ENCODE measurements at places on chromosomes 3 and 15.
A peak's percentile ranks its signal among the peaks of the same experiment; 100 is the strongest.

- no peak for DNase-seq
These were observed 13.3 kb downstream of the VPS8 start for GRCh38 chr3:184825121-184825820.

DNA sequence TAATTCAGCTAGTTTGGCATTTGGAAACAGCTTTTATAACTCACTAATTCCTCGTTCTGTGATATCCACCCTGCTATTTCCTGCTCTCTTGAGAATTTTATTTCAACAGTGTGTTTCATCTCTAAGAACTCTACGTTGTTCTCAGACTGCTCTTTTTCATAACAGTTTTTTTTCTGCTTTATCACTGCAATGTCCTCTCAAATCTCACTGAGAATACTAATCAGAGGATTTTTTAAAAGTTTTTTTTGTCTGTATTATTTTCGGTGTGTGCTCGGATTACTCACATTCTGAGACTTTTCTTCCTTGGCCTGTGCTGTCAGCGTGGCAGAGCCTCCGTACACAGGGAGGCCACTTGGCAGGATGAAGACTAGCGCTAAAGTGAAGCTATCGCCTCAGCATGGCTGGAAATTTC is 59.4 kb upstream of the NEO1 start:
- no peak for DNase-seq

DNA sequence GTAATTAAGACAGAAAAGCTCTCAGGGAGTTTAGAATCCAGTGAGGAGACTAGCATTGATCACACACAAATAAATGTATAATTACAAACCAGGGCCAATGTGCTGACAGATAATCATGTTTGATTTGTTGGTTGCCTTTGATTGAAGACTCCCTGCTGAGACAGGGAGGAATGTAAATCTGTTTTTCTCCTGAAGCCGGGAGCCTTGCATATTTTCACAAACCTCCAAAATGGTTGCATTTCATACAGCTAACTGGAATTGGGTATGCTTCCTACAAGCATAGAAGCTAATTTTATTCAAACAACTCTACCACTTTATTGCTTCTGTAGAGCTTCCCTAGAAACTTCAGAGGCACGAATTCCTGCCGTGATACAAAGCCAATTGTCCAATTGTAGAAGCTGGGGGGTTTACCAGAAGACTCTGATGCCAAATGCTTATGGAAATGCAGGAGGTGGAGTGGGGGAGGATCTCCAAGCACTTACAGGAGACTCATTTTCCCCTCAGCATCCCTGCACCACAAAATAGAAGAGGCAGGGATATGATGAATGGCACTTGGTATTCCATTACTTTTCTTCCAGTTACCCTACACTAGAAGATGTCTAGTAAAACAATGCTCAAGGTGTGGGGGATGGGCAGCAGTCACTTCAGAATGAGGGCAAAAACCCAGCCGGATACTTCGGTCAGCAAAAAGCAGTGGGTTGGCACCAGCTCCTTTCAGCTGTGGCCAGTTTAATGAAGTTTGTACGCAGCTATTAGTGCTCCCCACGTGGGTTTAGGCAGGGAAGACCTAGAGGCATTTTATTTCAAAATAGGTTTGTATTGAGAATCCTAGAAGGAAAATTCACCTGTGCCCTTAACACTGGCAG is 11.4 kb upstream of the MEX3B start:
- DNase-seq, result no peak

DNA sequence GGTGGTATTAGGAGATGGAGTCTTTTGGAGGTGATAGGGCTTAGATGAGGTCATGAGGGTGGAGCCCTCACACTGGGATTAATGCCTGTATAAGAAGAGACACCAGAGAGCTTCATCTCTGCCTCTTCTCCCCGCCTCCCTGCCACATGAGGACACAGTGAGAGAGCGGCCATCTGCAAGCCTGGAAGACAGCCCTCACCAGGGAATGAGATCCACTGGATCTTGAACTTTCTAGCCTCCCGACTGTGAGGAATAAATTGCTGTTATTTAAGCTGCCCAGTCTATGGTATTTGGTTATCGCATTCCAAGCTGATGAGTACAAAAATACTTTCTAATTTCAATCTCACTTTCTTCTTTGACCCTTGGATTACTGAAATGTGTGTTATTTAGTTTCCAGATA is 121.4 kb downstream of the OCA2 start:
- no peak for DNase-seq

DNA sequence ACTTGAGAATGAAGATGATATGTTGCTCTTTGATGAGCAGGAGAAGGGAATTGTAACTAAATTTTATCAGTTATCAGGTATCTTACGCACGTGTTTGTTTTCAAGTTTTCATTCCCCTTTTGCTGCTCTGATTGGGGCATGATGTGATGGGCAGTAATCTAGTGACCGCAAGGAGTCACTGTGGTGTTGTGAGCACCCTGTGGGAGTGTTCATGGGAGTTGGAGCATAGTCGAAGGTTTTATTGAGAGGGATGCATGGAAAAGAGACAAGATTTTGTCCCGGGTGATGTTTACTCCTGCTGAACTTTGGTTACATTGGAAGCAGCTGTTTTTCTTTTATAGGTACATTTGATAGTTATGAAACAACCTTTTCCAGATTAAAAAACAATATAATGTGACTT is 2.1 kb downstream of the FAN1 start:
- DNase-seq, result no peak

- DNase-seq, result no peak
These were observed 51.7 kb downstream of the EIF4E3 start for GRCh38 chr3:71673486-71673885.

GRCh38 chr3:25430935-25431770 is 3.1 kb downstream of the RARB start:
- DNase-seq, result no peak

- DNase-seq, result no peak
These were observed 193.4 kb downstream of the PDZRN3 start for GRCh38 chr3:73431183-73431900.

DNA sequence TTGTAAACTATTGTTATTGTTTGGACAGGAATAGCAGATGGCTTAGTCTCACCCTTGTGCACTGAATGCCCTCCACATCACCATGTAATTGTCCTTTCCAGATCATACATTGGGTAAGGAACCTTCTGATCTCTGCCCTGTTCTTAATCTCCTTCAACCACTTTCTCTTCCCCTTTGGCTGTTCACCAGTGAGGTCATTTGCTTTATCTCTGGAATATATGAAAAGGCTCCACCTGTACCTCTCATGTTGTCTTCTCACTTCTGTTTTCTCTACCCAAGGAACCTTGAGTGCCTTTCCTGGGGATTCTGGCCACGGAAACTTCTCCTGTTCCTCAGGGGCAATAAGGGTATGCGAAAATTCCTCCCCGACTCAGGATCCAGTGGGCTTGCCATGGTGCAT is 28.5 kb downstream of the MCTP2 start:
- no peak for DNase-seq

DNA sequence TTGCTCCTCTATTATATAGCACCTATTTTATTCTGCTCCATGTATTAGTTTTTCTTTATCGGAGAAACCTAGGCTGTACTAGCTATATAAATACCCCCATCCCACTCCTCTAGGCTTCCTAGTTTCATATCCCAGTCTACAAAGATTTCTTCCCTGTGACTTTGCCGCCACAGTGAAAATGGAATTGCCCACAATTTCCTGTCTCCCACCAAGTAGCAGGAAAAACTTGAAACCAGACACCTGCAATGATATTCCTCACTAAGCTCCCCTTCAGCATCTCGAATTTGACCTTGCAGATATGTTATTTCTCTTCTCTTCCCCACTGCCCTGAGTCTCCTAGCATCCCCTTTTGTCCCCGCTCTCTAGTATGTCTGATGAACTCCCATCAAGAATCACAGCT is 685.8 kb upstream of the CCDC54 start:
- DNase-seq, result no peak

- DNase-seq, result no peak
These were observed 61.5 kb upstream of the FILIP1L start for GRCh38 chr3:100175637-100176280.

DNA sequence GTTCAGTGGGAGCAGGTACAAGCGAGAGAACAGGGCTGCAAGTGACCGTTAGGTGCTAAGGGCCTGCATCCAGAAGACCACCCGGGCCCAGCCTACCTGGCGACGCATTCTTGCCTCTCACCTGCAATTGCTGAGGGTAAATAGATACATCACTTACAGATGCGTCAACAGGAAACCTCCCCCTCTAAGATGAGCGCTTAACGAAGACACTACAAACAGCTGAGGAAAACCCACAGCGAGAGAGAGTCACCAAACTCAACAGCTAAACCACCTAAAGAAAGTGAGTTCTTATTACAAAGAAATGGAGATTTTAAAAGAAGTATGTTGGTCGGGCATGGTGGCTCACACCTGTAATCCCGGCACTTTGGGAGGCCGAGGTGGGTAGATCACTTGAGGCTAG is 157.9 kb downstream of the CHSY1 start:
- no peak for DNase-seq

- no peak for DNase-seq
These were observed 82.7 kb downstream of the IL1RAP start for GRCh38 chr3:190596349-190597285.

DNA sequence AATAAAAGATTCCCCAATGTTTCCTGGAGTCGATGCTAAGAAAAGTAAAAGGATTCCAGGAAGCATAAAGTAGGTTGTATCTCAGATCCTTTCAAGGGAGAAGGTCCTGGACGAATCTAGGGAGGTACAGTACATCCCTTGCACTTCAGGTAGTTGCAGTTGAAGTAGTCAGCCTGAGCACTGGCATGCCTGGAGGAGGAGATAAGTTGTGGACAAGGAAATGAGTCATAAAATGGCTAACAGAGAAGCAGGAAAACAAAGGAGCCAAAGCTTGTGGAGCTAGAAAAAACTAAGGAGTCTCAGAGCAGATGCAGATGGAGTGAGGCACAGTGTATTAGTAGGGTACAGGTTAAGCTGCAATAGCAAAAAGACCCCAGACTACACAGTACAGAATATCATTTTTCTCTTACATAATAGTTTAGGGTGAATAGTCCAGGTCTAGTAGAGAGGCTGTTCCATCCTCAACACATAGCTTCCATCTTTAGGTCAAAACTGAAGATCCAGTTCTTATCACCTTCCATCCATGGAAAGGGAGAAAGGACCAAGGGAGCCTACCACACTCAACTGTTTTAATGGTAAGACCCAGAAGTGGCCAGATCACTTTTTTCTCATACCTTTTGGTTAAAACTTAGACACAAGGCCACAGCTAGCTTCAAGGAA is 41.3 kb downstream of the COL6A5 start:
- no peak for DNase-seq

DNA sequence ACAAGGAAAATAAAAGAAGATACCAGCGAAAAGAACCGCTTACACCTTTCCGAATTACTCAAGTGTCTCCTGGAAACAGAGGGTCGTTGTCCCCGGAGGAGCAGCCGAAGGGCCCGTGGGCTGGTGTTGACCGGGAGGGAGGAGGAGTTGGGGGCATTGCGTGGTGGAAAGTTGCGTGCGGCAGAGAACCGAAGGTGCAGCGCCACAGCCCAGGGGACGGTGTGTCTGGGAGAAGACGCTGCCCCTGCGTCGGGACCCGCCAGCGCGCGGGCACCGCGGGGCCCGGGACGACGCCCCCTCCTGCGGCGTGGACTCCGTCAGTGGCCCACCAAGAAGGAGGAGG is 325 bp downstream of the ALCAM start:
- DNase-seq, result peak; percentile 51

- no peak for DNase-seq
These were observed 34.4 kb upstream of the PRICKLE2 start for GRCh38 chr3:64259636-64260035.

DNA sequence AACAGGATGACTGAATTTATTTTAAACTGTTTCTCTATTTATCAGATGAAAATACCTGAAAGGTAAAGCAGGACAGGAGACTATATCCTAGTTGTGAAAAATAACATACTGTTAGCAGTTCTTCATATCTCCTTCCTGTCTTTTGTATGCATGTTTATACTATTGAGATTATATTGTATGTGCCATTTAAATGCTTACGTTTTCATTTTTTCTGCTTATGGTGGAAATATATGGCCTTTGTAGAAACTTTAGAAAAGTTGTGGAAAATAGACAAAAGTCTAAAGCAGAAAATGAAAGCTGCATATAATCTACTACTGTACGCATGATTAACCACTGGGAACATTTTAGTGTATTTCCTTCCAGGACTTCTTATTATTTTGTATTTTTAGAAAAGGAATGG is 2.1 kb upstream of the PPM1L start:
- DNase-seq, result no peak

GRCh38 chr3:122969585-122970469 is 57.7 kb downstream of the SEMA5B start:
- no peak for DNase-seq

- DNase-seq, result no peak
These were observed 63.2 kb downstream of the MCTP2 start for GRCh38 chr15:94294556-94294955.

DNA sequence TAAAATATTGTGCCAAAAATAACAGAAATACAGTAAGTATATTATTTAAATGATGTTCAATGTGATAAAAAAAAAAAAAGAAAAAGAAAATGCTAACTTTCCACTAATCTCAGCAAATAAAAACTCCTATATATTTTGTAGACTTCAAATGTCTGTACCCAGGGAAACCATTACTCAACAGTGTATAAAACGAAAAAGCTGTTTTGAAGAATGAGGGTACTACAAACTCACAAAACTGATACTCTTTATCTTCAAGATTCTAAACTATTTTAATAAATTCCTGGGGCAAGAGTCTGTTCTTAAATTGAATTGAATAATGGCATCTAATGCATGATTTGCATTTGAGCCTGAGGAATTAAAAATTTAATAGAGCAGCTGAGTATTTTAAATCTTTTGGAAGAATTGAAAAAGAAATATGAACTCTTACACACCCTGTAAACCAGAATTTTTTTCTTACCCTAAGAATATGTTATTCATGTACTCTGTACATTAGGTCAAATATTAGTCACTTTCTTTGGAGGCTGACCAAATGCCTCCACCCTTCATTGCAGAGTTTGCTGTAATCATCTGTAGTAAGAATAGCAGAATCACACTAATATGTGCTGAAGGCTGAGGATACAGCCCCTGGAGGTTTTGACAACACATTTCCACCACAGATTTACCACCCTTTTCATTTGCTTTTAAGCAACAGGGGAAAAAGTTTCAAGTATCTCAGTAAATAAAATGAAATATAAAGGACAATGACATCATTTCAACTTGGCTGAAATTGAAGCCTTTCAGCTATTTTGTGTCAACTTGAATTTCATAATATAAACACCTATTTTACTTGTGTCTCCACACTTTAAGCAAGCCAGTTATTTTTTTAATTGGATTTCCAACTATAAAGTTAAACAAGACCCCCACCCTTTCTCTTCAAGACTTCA is 79.7 kb downstream of the FBN1 start:
- DNase-seq, result no peak

DNA sequence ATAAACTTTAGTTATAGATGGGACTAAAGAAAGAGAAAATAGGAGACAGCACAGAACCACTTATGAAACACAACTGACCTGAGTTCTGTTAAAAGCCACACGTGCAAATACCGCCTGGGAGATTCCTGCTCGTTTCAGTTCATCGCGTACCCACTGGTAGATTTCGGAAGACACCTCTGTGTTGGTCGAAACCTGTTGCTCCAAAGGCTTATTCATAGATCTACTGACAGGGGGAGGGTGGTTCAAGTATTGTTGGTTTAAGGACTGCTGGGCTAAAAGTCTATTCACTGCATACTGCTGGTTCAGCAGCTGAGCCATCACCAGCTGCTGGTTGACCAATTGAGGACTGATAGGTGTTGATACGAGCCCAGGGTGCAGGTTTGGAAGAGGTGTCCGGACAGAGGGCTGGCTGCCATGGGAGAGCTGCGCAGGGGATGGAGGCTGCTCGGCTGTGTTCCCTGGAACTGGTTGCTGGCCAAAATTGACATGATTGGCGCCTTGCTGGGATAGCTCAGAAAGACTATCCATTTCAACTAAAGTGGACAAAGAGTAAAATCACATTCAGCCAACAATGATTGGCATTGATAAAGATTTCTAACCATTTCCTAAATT is 30.6 kb downstream of the SATB1 start:
- DNase-seq, result no peak

- no peak for DNase-seq
These were observed 21.8 kb downstream of the SPG11 start for GRCh38 chr15:44641651-44642050.
